Heart right ventricle (tissue), 16 donors: ENCODE measurements at places on chromosomes 13 and 19. TPM values are rescaled to one million over a fixed set of nuclear protein-coding genes. Genes with fewer than 3 reads are reported as not detected.
A peak's percentile ranks its signal among the peaks of the same experiment; 100 is the strongest.

GRCh38 chr13:62014299-62014698 is 598.6 kb upstream of the PCDH20 start:
- no peak for DNase-seq
- H3K27me3 ChIP-seq = no peaks in the 10 kb centered on the region
- no peaks in the 10 kb centered on the region for H3K36me3 ChIP-seq
- no peak overlapping the region for H3K27ac ChIP-seq

DNA sequence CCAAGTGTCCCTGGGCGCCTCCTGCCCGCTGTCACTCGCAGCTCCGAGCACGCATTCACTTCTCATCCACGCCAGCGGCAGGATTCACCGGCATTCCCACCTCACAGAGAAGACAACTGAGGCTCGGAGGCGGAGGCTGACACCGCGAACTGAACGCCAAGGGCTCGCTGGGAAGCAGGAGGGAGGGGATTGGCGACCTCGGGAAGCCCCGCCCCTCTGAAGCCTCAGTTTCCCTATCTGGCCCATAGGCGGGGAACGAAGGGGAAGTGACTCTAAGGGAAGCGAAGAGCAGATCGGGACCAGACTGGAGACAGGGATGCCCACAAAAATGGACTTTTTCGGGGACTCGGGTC is 256 bp downstream of the MICOS13 start:
- H3K36me3 ChIP-seq = peaks cover 16% of the 10 kb centered on the region
- H3K4me3 ChIP-seq = peak overlapping the region; percentile 92

AMH gene
- total RNA-seq = 0.59 TPM

GRCh38 chr19:9658769-9659168 is 16.1 kb downstream of the ZNF562 start:
- no peak overlapping the region for H3K4me3 ChIP-seq
- DNase-seq = no peak
- H3K27me3 ChIP-seq = no peaks in the 10 kb centered on the region

DNA sequence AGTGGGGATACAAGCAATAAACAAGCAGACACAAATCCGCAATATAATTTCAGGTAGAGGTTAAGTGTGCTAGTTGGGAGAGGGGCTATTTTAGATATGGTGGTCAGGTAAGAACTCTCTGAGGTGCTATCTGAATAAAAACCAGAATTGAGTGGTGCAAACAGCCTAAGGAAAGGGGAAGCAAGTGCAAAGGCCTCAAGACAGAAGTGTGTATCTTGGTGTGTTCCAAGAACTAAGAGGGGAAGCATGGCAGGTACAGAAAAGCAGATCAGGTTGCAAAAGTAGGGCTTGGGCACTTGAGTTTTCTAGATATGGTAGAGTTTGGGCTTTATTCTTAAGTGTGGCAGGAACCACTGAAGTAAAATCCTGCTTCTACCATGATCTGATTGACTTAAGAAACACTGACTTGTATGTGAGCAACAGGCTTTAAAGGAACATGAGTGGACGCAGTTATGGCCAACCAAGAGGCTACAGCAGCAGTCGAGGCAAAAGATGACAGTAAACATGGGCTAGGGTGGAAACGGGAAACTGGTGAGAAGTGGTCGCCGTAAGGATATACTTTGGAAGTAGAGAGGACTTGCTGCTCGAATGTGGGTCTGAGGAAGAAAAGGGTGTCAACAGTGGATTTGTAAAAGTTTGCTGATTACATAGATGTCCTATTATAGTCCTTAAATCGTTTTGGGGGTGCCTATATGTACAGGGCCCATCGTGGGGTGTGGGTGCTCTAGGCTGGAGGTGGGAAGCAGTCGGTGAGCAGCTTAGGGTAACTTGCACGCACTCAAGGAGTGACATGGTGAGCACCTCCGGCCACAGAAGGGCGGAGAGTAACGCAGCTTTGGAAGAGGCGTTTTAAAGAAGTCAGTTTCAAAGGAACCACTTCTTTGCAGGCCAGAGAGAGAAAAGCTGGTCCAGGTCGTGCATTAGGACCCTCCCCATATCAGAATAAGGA is 677 bp downstream of the TGDS start:
- peaks cover 4% of the 10 kb centered on the region for H3K4me1 ChIP-seq
- H3K27ac ChIP-seq = peak overlapping the region; percentile 77

GRCh38 chr13:95226476-95226875 is 74.8 kb downstream of the ABCC4 start:
- no peak for DNase-seq
- no peaks in the 10 kb centered on the region for H3K36me3 ChIP-seq
- no peaks in the 10 kb centered on the region for H3K27me3 ChIP-seq

- no peak for DNase-seq
- no peaks in the 10 kb centered on the region for H3K27me3 ChIP-seq
- no peak overlapping the region for H3K27ac ChIP-seq
- H3K36me3 ChIP-seq = no peaks in the 10 kb centered on the region
- no peaks in the 10 kb centered on the region for H3K4me1 ChIP-seq
Measured at GRCh38 chr13:94196413-94196812, 283.1 kb downstream of the DCT start.

DNA sequence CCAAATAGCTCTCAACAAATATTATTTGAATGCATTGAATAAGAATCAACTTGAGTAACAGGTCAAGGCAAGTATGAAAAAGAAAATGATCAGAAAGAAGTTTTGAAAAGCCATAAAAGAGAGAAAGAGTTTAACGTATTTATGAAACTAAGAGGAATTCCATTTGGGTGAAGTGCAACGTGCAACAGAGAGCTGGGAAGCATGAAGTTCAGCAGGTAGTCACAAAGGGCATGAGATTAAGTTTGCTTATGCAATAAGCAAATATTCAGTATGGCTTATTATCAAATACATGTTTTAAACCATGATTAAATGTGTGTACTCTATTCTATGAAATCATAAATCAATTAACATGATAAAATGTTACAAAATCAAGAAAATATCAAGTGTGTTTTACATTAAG is 62.7 kb upstream of the PCDH17 start:
- DNase-seq = no peak
- no peak overlapping the region for H3K4me3 ChIP-seq
- no peak overlapping the region for H3K27ac ChIP-seq
- no peaks in the 10 kb centered on the region for H3K4me1 ChIP-seq

HOMER3 gene
- 15.7 TPM for total RNA-seq

C19orf44 gene
- total RNA-seq = 2.3 TPM

NCAN gene
- not detected for total RNA-seq

DNA sequence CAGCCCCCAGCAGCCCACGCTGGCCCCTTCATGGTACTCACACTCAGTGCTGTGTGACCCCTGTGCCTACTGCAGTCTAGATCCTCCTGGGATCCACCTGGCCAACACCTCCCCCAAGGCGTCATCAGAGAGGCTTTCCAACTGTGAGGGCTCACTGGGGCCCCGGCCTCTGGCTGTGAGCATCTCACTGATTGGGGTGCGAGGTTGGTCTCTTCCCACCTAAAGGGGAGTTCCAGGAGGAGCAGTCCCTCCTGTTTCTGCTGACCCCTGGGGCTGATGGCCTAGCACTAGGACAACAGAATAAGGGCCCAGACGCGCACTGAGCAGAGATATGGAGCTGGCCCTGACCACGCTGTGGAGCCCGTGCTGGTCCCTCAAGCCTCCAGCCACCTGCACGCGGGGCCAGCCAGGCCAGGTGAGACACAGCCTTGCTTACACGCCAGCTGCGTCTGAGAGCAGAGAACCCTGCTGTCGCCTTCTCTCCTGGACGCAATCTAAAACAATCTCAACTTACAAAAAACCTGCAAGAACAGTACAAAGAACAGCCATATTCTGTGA is 32.2 kb downstream of the ELL start:
- no peaks in the 10 kb centered on the region for H3K36me3 ChIP-seq
- H3K27me3 ChIP-seq = no peaks in the 10 kb centered on the region
- no peak for DNase-seq
- H3K4me1 ChIP-seq = peaks cover 75% of the 10 kb centered on the region
- peak overlapping the region; percentile 22 for H3K27ac ChIP-seq
- H3K4me3 ChIP-seq = no peak overlapping the region

ZNF665 gene
- total RNA-seq = 0.75 TPM

DNA sequence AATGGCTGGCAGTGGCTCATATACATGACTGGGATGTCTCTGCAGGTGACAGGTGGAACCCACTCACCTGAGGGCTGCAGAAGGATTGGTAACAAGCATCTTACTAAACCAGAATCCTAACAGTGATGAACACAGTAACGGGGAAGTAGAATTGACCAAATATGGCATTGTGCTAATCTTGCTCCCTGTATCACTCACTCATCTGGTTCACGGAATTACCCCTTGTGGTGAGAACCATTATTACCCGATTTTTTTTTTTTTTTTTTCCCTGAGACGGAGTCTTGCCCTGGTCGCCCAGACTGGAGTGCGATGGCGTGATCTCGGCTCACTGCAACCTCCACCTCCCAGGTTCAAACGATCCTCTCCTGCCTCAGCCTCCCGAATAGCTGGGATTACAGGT is 69.5 kb downstream of the PTPRS start:
- H3K27ac ChIP-seq = no peak overlapping the region
- no peaks in the 10 kb centered on the region for H3K4me1 ChIP-seq
- H3K27me3 ChIP-seq = no peaks in the 10 kb centered on the region
- H3K36me3 ChIP-seq = peaks cover 12% of the 10 kb centered on the region

PSMD8 gene
- 328 TPM for total RNA-seq

GRCh38 chr19:10544242-10544752 is 593 bp downstream of the ATG4D start:
- H3K27me3 ChIP-seq = no peaks in the 10 kb centered on the region
- peak; percentile 28 for DNase-seq
- H3K4me3 ChIP-seq = peak overlapping the region; percentile 75
- peaks cover 25% of the 10 kb centered on the region for H3K4me1 ChIP-seq
- peak overlapping the region; percentile 97 for H3K27ac ChIP-seq

DNA sequence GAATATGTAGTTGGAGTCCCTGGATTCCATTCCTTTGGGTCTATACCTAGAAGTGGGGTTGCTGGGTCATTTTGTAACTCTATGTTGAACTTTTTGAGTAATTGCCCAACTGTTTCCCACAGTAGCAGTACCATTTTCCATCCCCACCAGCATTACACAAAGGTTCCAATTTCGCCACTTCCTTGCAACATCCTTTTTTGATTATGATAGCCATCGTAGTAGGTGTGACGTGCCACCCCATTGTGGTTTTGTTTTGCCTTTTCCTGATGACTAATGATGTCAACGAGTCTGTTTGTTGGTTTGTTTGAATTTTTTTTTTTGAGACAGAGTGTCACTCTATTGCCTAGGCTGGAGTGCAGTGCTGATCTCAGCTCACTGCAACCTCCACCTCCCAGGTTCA is 3.3 kb upstream of the PEX11G start:
- no peaks in the 10 kb centered on the region for H3K36me3 ChIP-seq
- no peak for DNase-seq
- H3K27ac ChIP-seq = no peak overlapping the region
- H3K27me3 ChIP-seq = no peaks in the 10 kb centered on the region

GRCh38 chr13:30216111-30216510 is 91.2 kb downstream of the KATNAL1 start:
- DNase-seq = no peak
- no peaks in the 10 kb centered on the region for H3K27me3 ChIP-seq
- no peak overlapping the region for H3K4me3 ChIP-seq

FPR2 gene
- 1.7 TPM for total RNA-seq

AMER2 gene
- not detected for total RNA-seq

DNA sequence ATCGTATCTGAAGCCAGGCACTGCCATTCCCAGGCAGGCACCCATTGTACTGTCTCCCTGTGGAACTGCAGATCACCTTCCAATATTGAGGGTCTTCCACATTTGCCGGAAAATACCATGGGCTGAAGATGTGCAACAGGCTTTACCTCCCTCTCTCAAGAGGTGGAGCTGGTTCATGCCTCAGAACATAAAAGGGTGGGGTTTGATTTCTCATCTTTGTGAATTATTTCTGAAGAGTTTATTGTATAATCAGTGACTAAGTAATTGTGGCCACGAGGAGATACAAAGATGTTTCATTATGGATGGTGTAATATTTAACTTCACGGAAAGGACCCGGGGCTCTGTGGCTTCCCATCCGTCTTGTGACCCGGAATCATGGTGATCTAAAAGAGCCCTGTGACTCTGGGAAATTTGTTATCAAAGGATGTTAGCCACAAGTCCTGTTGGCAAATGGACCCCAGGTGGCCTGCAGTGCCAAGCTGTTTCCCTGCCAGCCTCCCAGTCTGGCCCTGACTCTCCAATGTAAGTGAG is 230.5 kb downstream of the LACC1 start:
- H3K4me1 ChIP-seq = peaks cover 14% of the 10 kb centered on the region
- H3K27me3 ChIP-seq = no peaks in the 10 kb centered on the region
- DNase-seq = no peak
- no peak overlapping the region for H3K4me3 ChIP-seq
- H3K36me3 ChIP-seq = no peaks in the 10 kb centered on the region
